Fibroblast of skin of scalp (primary cell): ENCODE measurements at places on chromosomes 1 and 21.

DNA sequence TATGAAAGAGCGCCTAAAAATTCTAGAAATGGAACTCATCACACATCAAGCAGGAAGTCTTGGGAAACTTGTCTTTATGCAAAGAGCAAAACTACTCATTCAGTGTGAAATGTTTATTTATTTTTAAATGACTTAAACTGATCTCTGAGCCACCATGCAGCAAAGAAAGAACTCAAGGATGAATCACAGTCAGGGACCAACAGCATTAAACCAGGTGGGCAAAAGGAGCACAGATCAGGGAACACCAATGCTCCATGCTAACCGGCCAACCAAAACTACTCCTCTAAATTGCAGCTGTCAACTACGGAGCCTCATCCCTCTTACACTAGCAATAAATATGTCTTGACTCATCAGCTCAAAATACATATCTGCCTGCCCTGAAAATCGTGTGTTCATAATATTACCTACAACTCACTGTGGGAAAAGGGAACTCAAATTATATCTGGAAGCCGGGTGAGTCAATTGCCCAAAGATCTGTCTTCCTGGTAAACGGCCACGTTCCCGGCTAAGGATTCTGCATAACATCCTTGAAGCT lies 129.2 kb downstream of the PTPN14 start:
- DNase-seq = peak; percentile 89

DNA sequence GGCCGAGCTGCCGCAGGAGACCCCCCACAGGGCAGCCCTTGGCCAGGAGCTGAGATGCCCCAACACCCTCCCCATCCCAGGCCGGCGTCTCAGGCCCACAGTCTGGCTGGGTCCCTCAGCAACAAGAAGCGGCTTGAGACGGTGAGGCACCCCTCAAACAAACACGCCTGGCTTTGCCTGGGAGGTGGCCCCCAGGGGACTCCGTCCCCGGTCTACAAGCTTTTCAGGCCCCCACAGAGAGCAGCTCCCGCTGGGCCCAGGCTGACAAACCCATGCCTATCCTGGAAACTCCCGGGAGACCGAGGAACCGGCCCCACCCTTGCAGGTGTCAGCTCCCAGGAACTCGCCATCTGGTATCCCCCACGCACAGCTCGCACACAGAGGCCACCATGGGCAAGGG lies 67.0 kb downstream of the ARHGEF16 start:
- DNase-seq = no peak

GRCh38 chr1:23904748-23905357 lies 8.3 kb downstream of the CNR2 start:
- DNase-seq = no peak

- DNase-seq = no peak
Measured at GRCh38 chr1:108645564-108646184, 15.2 kb downstream of the HENMT1 start.

- DNase-seq = no peak
Measured at GRCh38 chr1:36580524-36580923, 97.8 kb upstream of the CSF3R start.

- DNase-seq = peak; percentile 88
Measured at GRCh38 chr1:88237058-88237457, 447.0 kb upstream of the PKN2 start.
